Stimulated activated CD4-positive, alpha-beta T cell treated with anti-CD3 and anti-CD28 coated beads, Interleukin-12 subunit alpha, Interleukin-12 subunit beta, amount 100 ng/mL, for 24 hours (primary cell): ENCODE measurements at places on chromosomes 7 and 10.

GRCh38 chr7:131890176-131890575, 333.7 kb upstream of the PODXL start:
- DNase-seq = no peak

GRCh38 chr10:30057421-30057841, 2.0 kb downstream of the JCAD start:
- DNase-seq = no peak

GRCh38 chr7:2587778-2588177, 29.0 kb downstream of the IQCE start:
- no peak for DNase-seq

- DNase-seq = no peak
Observed at GRCh38 chr10:986137-986825, 2.0 kb upstream of the GTPBP4 start.

GRCh38 chr10:125928928-125929585, 32.7 kb downstream of the FANK1 start:
- no peak for DNase-seq

- DNase-seq = no peak
Observed at GRCh38 chr10:34933676-34934075, 118.6 kb upstream of the PARD3 start.

DNA sequence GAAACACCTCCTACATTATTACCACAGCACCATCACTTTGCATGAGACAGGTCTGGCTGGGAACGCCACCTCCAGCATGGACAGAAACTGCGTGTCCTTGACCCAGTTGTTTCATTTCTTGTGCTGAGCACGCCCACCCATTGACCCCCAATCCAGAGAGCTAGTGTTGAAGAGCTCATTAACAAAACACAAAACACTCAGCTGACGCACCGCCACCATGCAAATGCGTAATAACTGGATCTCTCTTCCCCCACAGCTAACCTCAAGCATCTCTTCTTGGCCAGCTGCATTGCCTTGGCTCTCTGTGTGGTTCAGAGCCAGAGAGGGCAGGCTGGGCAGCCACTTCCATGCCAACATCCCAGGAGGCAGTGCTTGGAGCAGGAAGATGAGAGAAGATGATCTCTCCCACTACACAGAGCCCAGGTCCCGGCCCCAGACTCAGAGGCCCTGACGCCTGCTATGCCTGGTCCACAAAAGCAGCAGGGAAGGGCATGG, 173.5 kb downstream of the PLXNA4 start:
- DNase-seq = no peak

DNA sequence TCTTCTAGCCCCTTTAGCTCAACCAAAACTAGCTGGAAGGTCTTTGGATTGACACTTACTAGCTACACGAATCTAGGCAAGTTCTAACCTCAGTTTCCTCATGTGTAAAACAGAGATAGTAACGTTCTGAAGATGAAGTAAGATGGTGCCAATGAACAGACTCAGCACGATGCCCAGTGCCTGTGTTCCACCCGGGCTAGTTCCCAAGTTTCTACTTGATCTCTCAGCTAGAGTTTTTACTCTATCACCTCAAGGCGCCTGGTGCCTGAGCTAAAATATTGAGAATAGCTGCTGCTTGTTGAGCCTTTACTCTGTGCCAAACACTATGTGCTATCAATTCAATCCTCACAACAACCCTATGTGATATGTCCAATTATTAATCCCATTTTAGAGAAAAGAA, 1.4 kb upstream of the PPP1R3C start:
- no peak for DNase-seq

GRCh38 chr7:87574630-87575029, 26.1 kb downstream of the ABCB1 start:
- no peak for DNase-seq

GRCh38 chr10:28840971-28841370, 163.7 kb downstream of the BAMBI start:
- DNase-seq = no peak

- no peak for DNase-seq
Observed at GRCh38 chr10:13449296-13449695, 79.5 kb downstream of the BEND7 start.

DNA sequence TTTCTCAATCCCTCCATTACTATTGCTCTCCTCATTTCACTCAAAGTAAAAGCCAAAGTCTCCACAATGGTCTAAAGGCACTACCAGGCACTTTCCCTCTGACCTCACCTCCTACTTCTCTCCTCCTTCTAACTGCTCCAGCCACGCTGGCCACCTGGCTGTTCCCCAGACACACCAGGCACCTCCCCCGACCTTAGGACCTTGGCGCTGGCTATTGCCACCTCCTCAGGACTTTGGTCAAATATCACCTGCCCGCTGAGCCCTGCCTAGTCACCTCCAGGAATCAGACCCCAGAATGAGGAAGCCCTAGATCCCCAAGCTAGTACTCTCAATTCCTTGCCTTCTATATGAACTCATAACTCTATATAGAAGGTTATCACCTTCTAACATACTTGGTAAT, 66.2 kb upstream of the STEAP1B start:
- no peak for DNase-seq

DNA sequence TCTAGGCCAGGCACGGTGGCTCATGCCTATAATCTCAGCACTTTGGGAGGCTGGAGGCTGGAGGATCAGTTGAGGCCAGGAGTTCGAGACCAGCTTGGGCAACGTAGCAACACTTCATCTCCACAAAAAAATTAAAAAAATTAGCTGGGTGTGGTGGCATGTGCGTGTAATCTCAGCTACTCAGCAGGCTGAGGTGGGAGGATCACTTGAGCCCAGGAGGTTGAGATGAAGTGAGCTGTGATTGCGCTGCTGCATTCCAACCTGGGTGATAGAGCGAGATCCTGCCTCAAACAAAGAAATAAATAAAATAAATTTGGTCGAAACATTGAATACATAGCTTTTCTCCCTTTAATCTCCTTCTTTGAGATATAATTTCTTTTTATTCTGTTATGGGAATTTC, 80.6 kb upstream of the ITGB1 start:
- DNase-seq = no peak

DNA sequence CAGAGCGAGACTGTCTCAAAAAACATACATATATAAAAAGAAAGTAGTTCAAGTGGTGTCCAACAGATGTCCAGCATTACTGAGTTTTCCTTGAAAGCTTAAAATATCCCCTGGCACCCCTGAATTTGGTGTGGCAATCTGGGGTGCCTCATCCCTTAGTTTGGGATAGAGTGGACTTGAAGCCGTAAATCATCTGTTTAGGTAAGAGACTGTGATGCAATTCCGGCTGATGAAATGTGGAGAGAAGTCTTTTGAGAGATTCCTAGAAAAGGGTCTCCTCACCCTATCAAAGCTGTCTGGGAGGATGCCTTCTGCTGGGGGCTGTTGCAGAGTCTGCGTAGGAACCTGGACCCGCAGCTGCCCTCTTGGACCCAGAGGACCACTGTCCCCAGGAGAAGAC, 408.0 kb downstream of the RPS24 start:
- DNase-seq = no peak

DNA sequence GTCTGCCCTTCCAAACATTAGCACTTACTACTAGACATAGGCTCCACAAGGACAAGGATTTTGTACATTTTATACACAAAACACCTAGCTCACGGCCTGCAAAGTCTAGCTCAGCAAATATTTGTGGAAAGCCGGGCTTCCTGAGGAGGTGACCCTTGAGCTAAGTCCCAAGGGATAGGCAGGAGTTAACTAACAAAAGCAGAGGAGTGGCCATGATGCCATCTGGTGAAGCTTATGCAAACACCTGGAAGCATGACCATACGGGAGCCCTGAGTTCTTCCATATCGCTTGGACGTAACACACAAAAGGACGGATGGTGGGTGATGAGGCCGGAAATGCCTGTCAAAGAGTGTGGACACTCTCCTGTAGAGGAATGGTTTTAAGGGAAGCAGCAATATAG, 25.9 kb upstream of the YAE1 start:
- no peak for DNase-seq

GRCh38 chr10:68516766-68517165, 10.6 kb downstream of the SLC25A16 start:
- no peak for DNase-seq

- no peak for DNase-seq
Observed at GRCh38 chr7:19853261-19853832, 79.9 kb upstream of the TMEM196 start.

- peak; percentile 12 for DNase-seq
Observed at GRCh38 chr10:112307358-112308124, 24.3 kb downstream of the TECTB start.

GRCh38 chr10:123583639-123584418, 82.3 kb upstream of the GPR26 start:
- DNase-seq = no peak

DNA sequence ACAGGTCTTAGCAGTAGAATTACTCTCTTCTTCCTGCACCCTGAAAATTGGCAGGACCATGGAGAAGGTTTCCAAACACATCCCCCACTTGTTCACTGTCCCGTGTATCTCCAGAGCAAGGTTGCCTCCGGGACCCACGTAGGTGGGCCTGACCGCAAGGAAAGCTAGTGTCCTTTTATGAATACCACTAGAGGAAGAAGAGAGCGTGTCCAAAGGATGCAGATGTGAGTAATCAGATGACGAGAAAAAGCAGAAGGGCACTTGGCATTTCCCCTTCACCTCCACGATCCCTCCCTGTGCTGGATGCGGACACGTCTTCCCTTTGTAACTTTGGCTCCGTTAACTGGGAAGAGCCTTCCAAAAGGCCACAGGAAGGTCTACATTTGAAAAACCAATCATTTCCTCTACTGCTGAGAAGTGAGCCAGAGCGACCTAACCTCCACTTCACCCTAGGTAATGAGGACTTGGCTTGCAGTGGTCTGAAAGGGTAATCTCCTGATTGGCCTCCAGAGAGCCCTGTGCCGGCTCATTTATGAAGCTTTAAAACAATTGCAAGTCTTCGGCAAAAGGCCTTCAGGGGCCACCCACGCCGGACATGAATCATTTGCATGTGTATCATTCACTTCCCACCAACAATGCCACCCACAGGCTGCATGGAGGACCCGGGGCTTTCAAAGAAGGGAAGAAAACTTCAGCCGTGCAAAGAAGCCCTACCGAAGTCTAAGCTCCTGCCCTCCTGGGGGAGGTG, 55.4 kb downstream of the LYZL1 start:
- no peak for DNase-seq

GRCh38 chr7:11727864-11728263, 104.1 kb downstream of the THSD7A start:
- DNase-seq = no peak

DNA sequence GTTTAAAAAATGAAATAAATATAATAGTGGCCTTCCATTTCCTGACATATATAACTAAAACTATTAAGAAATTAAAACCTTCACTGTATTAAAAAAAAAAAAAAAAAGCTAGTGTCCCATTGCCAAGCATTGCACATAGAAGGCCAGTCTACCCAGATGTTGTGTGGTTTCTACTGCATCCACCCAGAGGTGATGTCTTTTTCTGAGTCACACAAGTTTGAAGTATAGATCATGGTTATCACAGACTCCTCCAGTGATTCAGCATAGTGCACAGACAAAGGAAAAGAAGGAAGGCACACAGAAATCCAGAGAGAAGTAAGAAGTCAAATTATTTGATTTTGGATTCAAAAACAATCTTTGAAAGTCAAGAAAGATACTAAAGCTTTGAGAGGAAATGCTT, 429.0 kb downstream of the ETV1 start:
- DNase-seq = no peak

DNA sequence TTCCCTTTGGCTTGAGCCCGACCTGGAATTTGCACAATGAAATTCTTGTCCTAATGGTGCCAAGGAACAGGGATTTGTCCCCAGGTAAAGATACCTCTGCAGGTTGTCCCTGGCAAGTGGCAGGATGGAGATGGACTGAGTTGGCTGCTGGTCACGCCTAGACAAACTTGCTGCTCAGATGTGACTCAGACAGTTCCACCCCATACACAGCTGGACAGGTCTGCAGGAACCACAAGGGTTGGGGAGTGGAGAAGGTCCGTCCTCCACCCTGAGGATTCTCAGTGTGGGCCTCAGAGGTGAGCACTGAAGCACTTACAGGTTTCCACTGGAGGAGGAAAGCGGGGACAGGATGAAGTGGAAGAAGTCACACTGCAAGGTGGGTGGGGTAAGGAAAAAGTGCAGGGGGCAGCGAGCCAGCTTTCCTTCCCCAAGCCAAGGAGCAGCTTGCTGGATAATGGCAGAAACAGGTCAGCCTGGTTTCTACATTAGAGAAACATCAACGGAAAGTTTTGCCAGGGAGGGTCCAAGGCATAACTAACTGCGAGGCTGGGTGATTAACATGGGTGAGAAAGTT, 20.5 kb downstream of the ITPRIP start:
- DNase-seq = no peak

DNA sequence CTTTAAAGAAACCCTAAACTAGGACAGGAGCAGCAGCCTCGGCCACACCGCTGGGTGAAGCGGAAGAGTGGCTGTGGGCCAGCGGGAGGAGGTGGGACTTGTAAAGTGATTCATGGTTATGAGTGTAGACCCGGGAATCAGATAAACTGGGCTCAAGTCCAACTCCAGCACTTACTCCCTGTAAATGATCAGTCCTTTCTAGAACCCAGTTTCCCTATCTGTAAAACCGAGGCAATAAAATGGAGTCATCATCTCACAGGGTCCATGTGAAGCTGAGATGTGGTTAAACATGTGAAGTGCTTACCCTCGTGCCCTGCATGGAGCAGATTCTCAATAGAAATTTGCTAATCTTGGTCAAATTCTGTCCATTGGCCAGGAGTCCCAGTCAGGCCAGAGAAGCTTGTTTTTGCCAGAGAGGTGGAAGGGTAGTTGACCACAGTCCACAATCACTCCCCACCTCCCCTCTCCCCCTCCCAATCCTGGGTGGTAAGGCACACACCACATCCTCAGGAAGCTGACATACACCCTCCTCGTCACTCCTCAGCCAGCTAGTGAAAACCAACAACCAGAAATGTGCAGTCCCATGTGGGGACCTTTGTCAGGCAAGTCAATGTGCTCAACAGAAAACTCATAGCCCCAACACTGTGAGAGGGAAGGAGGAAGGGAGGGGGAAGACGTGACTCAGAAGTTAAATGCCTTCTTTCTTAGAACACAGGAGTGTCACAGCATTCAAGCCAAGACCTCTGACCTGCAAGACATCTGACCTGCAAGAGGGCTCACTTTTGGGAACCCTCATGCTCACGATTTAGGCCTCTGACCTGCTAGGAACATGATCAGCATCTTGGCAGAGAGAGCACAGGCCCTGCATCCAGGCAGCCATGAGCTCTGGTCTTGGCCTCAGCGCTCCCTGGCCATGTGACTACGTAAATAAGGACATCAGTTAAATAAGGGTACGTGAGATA, 145.1 kb downstream of the PLXNA4 start:
- DNase-seq = no peak

- DNase-seq = no peak
Observed at GRCh38 chr10:10038348-10038747, 979.3 kb upstream of the CELF2 start.

DNA sequence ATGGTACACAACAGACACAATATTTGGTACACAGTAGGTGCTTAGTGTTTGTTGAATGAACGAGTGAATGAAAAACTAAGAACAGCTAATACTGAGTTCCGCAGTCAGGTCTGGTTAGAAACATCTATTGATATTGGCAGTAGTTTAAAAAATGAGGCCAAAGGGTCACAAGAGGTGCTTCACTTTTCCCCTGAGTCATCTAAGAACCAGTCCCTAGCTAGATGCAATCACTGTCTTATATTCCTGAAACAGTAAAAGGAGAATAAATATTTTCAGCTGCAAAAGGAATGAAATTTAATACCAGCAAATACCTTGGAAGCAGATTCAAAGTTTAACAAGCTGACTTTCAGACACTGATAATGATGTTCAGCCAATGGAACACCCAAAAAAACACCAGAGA, 54.5 kb downstream of the SCRN1 start:
- DNase-seq = no peak
